Retinal pigment epithelial cell (primary cell): ENCODE measurements at places on chromosomes 7 and 10.

GRCh38 chr10:22624287-22624738, 90.1 kb downstream of the PIP4K2A start:
- DNase-seq, result no peak

DNA sequence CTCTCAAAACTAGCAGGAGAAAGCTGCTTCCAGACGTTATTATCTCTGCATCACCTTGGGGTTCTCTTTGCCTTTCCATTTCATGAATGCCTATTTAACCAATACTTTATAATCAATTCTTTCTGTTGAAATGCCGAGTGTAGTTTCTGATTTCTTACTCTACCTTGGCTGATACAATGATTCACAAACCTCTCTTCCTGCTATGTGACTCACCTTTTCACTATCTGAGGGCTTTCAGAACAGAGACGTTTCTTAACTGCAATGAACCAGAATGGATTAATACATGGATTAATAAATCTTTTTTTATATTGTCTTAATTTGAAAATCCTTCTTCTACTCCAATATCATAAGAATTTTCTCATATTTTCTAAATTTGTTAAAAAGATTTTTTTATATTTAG, 46.4 kb upstream of the ZNF746 start:
- DNase-seq, result no peak

- no peak for DNase-seq
Observed at GRCh38 chr7:90719155-90719554, 123.0 kb downstream of the CDK14 start.

- DNase-seq, result no peak
Observed at GRCh38 chr10:6259153-6259552, 56.4 kb downstream of the PFKFB3 start.

DNA sequence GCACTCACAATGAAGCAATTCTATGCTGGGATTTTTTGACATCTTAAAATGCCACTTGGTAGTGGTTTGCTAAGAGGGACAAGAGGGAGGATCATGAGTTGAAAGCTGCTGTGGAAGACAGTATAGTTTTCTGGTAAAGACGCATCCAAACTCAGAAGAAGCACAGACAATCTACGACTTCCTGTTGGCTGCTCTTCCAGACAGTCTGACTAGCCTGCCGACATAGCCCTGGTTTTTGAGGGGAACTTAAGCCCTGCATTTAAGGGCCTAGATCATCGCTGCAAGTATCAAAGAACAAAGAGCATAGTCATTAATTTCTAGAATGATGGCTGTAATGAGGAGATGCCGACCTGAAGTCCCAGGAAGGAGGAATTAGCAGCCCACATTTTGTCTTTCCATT, 99.9 kb upstream of the IKZF1 start:
- DNase-seq, result no peak

GRCh38 chr10:125144206-125144605, 16.2 kb downstream of the CTBP2 start:
- no peak for DNase-seq

- DNase-seq, result no peak
Observed at GRCh38 chr10:110074758-110075671, 67.2 kb downstream of the ADD3 start.

DNA sequence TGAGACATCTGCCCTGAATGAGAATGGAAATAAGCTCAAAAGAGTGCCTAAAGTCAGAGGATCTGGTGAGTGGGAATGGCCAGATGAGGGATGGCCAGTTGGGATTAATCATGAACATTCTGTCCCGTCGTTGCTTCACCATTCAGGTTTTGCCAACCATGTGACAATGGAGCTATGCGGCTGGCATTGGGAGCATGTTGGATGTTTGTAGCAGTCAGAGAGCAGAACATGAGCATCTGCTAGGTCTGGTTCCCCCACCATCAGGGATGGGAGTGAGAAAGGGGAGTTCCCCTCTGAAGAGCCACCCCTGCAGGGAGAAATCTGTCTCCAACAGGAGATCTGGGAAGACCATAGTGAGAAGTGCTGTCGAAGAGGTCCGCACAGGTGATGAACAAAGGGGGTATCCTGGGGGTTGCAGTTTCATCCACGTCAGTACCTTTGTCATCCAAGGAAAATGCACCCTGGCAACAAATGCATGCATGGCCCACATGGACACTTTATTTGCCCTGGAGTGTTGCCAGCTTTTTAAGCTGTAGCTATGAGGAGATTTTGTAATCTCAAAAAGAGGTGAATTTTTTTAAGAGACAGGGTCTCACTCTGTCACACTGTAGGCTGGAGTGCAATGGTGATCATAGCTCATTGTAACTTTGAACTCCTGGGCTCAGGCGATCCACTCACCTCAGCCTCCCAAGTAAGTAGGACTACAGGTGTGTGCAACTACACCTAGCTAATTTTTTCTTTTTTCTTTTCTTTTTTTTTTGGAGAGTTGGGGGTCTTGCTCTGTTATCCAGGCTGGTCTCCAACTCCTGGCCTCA, 190.2 kb downstream of the CAMK1D start:
- no peak for DNase-seq
